Stimulated activated CD8-positive, alpha-beta memory T cell treated with anti-CD3 and anti-CD28 coated beads, Interleukin-4, amount 100 ng/mL, for 24 hours (primary cell): ENCODE measurements at places on chromosomes 2 and 18.

DNA sequence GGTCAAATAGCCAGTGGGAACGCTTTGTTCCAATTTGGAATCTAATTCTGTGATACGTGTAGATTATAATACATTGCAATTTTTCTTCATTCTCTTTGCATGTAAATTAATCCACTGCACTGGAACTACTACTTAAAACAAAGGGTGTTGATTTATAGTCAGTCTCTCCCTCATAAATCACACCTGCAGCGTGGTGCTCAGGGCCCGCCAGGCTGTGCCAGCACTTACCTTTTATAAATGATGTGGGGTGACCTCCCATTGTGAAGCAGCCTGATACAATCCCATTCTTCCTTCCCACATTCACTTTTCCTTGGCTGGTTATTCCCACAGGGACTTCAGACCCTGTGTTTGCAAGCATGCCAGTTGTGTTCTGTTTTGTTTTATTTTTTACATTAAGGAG, 302.3 kb upstream of the ID2 start:
- no peak for DNase-seq

DNA sequence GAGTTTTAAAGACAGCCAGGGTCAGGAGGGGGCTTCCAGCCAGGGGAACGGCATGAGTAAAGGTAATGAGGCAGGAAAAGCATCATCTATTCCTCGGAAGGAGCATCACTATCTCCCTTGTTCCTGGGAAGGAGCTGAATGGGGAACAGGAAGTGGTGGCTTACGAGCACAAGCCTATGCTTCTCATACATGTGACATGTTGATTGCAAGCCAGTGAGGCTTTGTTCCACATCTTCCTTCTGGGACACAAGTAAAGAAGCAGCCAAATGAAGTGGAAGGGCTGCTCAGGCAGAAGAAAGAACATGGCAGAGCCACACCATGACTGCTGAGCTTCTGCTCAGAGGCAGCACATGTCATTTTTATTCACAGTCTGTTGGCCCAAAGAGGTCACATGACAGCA, 15.1 kb upstream of the LMAN1 start:
- DNase-seq, result no peak

GRCh38 chr18:59026831-59027410, 112.8 kb upstream of the SEC11C start:
- DNase-seq, result no peak

DNA sequence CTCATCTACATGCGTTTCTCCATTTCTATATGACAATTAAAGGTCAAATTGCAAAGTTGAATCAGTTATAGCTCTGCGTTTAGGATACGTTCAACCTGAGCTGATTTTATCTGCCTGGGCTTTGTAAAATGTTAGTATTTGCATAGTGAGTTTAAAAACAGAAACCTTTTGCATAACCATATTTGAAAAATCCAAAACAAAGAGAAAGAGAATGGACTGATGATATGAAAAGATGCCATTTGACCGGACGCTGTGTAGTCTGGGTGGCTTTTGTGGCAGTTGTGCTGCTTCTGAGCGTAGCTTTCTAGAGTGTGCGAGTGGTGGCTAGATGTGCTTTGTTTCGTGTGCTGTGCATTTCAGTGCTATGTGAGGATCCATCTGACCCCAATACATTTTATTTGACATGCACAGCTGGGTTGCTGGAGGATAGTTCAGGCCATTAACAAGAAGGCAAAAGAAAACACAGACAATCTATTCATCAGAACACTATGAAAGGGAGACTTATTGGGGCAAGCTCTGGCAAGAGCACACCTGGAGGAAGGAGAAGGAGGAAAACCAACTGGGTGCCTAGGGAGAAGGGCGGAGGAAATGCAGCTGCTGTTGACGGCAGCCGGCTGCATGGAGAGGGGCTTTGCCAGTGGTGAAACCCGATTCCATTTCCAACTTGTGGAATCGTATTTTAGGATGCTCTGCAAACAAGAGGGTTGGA, 126.8 kb downstream of the ACOXL start:
- DNase-seq, result no peak

DNA sequence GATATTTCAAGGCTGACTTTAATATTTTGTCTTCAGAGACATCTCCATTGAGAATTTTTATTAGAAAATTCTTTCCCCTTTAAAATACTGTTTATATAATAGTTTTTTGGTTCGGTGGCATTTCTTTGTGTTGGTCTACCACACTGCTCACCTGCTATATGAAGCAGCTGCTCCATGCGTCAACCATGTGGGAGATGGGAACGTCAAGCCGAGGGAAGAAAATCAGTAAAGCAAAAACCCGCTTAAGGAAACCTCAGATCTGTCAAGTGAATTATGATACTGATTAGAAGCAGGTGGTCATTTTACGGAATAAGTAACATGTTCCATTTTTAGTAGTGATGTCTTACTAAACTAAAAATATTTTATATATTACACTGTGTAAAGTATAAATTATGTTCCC, 5.6 kb upstream of the TMEM17 start:
- no peak for DNase-seq

- no peak for DNase-seq
Observed at GRCh38 chr2:17299891-17300540, 218.2 kb downstream of the RAD51AP2 start.

DNA sequence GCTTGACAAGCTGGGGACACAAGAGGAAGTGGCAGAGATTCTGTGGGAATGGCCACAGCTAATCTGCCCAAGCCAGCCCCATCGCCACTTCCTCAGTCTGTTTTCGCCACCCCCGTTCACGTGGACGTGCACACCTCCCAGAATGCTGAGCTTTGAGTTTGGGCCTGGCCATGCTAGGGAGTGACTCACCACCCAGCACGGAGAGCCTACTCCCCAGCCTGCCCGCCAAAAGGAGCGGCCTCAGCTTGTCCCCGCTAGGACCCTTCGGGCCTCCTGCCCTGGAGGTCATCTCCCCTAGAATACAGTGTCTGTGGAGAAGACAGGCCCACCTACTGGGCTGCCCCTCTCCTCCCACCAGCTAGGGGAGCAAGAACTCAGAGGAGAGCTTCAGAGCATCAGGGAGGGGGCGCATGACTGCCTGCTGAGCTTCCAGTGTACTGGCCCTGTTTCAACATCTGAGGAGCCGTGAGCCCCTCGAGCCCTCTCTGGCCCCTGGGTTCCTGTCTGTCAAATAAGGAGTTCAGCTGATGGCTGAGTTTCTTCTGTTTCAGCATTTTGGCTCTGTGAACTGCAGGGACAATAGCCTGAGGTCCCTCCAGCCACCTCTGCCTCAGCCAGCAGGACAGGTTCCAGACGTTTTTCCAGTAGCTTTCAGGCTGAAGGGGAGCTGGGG, 5.1 kb downstream of the SLC35F6 start:
- DNase-seq, result peak; percentile 26

- DNase-seq, result no peak
Observed at GRCh38 chr2:19560785-19561184, 202.4 kb upstream of the OSR1 start.
